ENCODE measurements at places on chromosomes 1 and 21.

DNA sequence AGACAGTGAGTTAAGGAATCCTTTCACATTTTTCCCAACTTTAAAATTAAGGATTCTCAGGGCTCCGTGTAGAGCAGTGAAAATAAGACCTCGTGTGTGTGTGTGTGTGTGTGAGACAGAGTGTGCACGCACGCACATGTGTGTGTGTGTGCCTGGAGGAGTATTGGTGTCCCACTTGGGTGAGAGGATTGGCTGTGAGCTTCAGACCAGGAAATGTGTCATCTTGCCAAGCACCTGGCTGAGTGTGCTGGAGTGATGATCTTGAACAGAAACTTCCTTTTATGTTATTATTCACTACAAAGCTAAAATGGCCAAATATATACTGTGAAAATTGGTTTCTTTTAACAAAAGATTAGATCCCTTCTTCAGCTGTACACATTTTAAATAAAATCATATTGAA, 35.2 kb upstream of the NTPCR start:
- DNase-seq = no peak

GRCh38 chr1:36187800-36188593, 32.0 kb downstream of the MAP7D1 start:
- peak; percentile 88 for DNase-seq

- peak; percentile 80 for DNase-seq
Measured at GRCh38 chr1:36224537-36225282, 467 bp downstream of the THRAP3 start.

DNA sequence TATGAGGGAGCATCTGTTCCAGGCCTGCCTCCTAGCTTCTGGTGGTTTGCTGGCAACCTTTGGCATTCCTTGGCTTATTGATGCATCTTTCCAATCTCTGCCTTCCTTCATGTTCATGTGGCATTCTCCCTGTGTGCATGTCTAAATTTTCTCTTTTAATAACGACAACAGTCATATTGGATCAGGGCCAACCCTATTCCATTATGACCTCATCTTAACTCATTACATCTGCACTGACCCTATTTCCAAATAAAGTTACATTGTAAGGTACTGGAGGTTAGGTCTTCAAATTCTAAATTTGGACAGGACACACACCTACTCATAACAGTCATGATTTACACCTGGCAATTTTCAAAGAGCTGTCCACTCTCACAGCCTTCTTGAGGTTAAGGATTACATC, 117.2 kb upstream of the FGGY start:
- DNase-seq = no peak

DNA sequence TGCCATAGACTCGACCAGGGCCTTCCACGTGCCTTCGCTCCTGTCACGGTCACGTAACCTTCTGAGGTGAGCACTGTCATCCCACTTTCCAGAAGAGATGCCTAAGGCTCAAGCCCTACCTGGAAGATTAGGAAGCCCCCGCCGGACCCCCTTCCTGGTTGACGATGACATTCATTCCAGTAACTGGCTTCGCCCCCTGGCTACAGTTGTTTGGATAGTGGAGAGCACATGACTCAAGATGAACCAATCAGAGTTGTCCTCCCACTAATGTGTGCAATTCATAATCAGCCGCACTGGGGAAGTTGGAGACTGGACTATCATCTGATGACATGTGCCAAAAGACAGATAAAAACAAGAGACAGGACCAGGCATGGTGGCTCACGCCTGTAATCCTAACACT, 104.0 kb upstream of the GJB5 start:
- DNase-seq = no peak

- DNase-seq = no peak
Measured at GRCh38 chr1:219732814-219733491, 120.0 kb upstream of the ZC3H11B start.

DNA sequence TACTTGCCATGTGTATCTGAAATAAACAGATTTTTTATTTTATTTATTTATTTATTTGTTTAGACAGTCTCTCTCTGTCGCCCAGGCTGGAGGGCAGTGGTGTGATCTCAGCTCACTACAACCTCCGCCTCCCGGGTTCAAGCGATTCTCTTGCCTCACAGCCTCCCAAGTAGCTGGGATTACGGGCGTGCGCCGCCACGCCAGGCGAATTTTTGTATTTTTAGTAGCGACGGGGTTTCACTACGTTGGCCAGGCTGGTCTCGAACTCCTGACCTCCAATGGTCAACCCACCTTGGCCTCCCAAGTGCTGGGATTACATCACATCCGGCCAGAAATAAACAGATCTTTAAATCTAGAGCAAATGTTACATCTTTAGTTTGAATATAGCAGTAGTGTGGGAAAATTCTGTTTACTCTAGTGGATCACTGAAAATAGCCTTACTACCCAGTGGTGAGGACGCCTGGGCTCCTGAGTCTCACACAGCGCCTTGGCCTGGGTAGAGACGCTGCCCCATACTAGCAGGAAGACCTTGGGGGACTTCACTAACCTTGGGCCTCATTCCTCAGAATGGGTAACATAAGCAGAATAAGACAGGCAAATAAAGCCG, 709 bp downstream of the GART start:
- DNase-seq = peak; percentile 25

GRCh38 chr1:145993618-145994390, 2.6 kb downstream of the TXNIP start:
- DNase-seq = no peak

DNA sequence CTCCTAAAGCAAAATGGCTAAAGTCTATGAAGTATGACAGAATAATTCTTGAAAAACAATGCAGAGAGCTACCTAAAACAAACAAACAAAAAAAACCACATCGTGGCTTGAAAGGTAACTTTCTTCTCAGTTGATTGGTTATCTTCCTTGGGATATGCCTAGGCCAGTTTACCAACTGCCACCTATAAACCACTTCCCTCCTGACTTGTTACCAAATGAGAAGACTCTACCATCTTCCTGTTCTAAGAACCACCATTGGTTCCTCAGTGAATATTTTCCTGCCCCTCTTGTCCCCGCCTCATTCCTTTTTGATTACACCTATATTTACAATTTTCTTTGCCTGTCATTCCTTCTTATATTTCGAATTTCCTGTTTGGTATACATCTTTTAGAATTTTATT, 336.6 kb downstream of the SIPA1L2 start:
- DNase-seq = no peak

GRCh38 chr1:94325377-94326302, 88.3 kb upstream of the ARHGAP29 start:
- DNase-seq = peak; percentile 29

GRCh38 chr1:22753481-22753971, 42.9 kb downstream of the EPHB2 start:
- no peak for DNase-seq

- DNase-seq = no peak
Measured at GRCh38 chr1:196887515-196888239, at the start of gene CFHR4. Gene CFHR4, plus strand, starts transcription at chr1:196888052. Its CDS starts 99 bp downstream, at chr1:196888151.

GRCh38 chr1:201111672-201112071, 554 bp downstream of the CACNA1S start:
- no peak for DNase-seq

- DNase-seq = no peak
Measured at GRCh38 chr1:25021591-25022215, 91.6 kb upstream of the RUNX3 start.

GRCh38 chr1:18109058-18109755, 1.6 kb downstream of the IGSF21 start:
- DNase-seq = peak; percentile 27

DNA sequence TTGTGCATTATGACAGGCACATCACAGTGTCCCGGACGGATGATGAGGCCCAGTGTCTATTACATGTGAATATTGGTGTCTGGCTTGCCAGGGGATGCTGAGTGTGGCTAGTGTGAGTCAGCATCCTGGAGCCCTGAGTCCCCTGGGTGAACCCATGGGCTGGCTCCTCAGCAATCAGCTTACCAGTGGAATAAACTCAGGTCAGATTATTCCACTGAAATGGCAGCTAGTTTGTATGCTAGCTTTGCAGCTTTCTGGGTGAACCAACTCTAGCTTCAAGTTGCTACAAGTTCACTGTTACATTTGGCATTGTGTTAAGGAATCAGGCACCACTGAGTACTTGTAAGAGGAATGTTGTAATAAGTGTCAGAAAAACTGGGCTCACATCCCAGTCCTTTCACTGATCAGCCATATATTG, 23.9 kb upstream of the RPTN start:
- no peak for DNase-seq

- DNase-seq = no peak
Measured at GRCh38 chr1:167601442-167602383, 28.3 kb upstream of the RCSD1 start.

DNA sequence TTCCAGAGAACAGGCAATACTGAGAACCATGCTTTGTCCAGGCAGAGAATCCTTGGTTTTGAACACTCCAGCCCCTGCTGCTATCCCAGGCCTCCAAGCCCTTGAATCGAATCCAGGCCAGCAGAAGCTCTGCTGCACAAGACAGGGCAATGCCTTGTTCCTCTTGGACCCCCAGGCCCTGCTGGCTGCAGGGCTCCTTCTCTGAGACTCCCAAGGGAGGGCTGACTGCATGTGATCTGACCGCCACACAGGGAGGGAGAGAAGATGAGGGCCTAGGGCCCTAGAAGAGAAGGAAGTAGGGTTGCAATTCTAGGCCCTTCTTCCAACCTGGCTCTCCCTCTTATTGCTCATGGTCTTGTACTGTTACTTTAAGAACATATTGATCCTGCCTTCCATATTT, 160.6 kb upstream of the EDN2 start:
- DNase-seq = no peak

DNA sequence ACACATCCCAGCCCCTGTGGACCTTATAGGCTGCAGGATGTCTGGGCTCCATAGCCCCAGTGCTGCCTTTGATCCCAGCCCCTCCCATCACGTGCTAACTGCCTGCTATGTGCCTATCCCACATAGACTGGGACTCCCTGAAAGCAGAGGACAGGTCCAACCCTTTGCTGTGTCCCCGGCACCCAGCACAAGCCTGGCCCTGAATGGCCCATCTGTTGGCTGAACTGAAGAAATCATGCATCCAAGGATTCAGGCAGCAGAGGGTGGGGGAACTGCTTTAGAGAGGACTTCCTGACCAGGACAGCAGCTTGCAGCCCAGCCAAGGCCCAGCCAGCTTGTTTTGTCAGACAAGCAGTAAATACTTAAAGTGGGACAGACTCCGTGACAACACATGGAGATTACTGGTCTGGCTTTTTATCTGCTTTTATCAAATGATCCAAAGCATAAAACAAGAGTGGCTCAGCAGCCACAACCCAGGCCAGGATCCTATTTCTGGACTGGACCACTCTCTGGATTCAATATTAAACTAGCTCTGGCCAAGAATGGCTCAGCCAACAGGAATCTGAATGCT, 69.3 kb downstream of the GLIS1 start:
- DNase-seq = no peak

DNA sequence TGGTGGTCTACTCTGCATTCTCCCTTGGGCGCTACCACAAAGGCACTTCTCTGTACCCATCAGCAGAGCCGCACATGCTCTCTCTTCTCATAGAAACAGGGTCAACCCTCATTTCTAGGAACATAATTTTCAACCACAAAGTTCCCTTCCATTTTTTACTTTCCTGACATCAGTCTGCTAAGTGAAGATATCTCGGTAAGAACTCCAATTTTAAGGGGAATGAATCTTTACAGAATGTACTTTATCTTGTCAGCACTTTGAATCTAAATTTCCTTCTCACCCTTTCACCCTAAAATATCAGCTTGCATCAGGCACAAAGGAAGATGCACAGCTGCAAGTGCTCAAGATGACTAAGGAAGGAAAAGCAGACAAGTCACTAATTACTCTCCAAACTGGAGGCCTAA, 545.9 kb downstream of the SMYD3 start:
- DNase-seq = no peak

DNA sequence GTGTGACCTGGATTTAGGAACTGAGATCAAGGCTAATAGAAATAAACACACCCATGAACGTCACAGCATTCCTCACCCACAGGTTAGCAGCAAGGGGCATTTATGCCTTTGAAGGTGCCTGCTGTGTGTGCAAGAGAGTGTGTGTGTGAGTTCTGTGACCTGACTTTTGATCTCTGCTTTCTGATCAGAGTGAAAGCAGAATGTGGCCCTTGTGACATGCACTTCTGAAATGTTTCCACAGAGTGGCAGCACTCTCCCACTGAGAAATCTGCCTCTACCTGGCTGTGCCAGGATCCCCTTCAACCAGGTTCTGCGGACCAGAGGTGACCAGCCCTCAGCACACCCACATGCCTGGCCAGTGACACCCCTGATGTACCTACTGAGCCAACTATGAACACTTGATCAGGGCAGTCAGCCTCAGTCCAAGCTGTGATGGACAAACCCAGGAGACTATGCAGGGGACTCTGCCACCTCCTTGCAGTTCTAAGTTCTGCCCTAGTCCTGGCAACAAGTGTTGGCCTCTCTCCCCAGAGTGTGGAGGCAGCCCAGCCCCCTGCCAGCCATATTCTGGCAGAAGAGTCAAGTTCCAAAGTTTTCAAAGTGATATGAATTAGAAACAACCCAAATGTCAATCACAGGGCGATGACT, 41.0 kb downstream of the RXRG start:
- no peak for DNase-seq

DNA sequence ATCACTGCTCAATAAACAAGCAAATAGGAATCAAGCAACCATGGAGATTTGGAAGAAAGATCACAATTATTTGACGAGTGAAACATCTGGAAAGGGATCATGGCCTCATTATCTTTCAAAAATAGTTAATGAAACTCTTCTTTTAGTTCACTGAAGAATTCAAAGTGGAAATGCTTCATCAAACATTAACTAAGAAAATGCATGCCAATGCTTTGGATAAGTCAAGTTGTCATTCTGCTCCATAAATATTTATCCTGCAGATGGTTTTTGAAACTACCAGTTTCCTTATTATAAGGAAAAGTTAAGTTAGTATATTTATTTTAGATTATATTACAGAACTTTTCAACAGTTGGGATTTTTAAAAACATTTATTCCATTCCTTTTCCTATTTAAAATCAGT, 206.5 kb upstream of the ADGRL2 start:
- no peak for DNase-seq

GRCh38 chr1:21217812-21218596, 41.3 kb upstream of the EIF4G3 start:
- DNase-seq = no peak

- DNase-seq = no peak
Measured at GRCh38 chr1:10833630-10834557, 37.4 kb upstream of the CASZ1 start.

GRCh38 chr1:203754455-203754864, 10.5 kb upstream of the LAX1 start:
- no peak for DNase-seq

- no peak for DNase-seq
Measured at GRCh38 chr1:50279622-50280330, 143.5 kb downstream of the DMRTA2 start.

DNA sequence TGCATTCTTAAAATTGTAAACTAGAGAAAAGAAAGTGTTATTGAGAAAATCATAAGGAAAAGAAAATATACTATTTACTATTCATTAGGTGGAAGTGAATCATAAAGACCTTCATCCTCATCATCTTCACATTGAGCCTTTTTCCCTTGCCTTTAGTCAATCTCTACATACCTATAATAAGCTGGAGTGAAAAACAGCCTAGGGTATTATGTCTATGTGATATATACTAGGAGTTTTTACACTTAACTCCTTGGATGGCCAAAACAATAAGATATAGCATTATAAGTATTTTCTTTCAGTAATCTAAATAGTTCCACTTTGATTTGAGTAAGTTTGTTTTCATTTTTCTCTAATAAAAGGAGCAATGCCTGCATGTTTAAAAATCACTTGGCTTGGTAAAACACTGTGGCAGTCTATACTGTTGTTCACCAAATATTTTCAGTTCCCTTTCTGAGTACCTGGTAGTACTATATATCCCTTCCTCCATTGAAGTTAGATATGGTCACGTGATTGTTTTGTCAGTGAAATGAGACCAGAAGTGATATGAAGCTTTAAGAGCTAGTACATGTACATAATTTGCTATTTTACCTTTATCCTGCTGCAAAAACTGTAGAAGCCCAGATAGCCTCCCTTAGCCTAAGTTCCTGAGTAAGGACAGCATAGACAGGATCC, 78.3 kb downstream of the CLEC20A start:
- DNase-seq = no peak
